Stimulated activated naive CD4-positive, alpha-beta T cell (primary cell): ENCODE measurements at places on chromosomes 2 and 18.
A peak's percentile ranks its signal among the peaks of the same experiment; 100 is the strongest.

DNA sequence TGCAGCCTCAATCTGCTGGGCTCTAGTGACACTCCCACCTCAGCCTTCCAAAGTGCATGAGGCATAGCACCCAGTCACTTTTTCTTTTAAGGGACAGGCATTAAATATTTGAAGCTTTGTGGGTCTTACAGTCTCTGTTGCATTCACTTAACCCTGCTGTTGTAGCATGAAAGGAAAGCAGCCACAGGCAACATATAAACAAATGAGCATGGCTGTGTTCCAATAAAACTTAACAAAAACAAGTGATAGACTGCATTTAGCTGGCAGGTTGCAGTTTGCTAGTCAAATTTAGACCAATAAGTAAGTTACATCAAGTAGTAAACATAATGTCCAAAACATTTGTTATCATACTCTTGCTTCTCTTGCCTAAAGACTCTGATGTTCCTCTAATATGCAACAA is 297.3 kb upstream of the MMADHC start:
- no peak for DNase-seq

DNA sequence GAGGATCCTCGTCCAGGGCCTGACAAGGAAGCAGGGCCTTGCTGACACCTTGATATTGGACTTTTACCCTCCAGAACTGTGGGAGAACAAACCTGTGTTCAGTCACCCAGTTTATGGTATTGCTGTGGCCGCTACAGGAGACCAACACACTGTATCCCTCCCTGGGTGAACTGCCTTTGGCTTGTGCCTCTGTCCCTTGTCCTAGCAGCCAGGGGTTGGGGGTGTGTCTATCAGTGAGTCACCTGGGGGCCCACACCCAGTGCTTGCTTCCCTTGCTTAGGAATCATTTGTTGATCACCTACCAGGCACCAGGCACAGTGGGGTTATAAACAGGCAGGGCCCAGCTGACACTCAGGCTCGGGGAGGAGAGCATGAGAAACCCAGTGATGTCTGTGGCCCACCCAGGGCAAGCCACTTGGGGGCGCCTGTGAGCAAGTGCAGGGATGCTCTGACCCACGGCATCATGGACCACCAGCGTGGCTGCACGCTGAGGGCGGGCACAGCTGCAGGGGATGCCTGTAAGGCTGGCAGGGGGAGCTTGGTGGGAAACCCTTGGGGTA is 17.1 kb downstream of the TMEM185B start:
- DNase-seq: no peak

GRCh38 chr18:44437603-44438002 is 243.1 kb upstream of the SETBP1 start:
- DNase-seq: no peak

DNA sequence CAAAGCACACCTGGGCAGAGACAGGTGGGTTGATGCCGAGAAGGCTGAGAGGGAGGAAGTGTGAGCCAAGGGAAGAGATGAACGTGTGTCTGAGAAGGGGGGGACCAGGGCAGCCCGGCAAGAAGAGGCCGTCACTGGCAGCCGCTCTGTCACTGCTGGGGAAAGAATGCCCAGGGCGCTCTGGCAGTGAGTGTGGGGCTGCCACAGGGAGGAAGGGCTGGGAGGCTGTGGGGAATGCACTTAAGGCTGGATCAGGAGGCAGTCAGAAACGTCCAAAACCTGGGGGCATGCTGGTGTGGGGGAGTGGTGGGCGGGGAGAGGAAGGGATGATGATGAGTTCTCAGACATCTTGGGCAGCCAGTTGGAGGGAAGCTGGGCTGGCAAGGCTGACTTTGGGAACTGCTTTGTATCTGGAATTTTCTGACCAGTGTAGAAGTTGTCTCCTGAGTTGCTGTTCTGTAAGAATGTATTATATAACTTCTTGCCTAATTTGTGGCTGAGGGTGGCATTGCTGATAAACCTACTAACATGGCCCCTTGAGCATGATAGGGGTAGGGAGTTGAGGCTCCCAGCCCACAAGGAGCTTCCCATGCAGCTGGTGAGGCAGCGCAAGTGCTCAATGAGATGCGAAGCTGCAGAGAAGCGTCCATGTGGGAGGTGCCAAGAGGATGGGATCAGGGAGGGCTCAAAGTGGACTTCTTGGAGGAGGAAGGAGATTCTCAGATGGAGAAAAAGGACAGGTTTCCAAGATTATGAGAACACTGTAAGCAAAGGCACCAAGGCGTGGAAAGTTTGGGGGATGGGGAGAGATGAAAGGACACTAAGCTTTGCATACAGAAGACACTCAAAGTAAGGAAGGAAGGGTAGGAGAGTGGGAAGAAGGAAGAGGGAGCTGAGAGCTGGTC is 185.1 kb upstream of the HAAO start:
- peak; percentile 9 for DNase-seq
